ENCODE measurements at places on chromosomes 3 and 15. TPM values are rescaled to one million over a fixed set of nuclear protein-coding genes. Genes with fewer than 3 reads are reported as not detected.

CLDN1 gene
- 0.59 TPM for total RNA-seq

SLC27A2 gene
- 0.50 TPM for total RNA-seq

LSMEM2 gene
- total RNA-seq = not detected

GASK1A gene
- total RNA-seq = 1.2 TPM

KNL1 gene
- 15.5 TPM for total RNA-seq

DCBLD2 gene
- total RNA-seq = 114 TPM

ITIH1 gene
- total RNA-seq = not detected

PLXND1 gene
- 56.7 TPM for total RNA-seq

TIGIT gene
- not detected for total RNA-seq

ABTB1 gene
- total RNA-seq = 9.1 TPM

ALDH1L1 gene
- total RNA-seq = 0.15 TPM

ACKR2 gene
- under 0.01 TPM for total RNA-seq

IL16 gene
- total RNA-seq = 0.34 TPM

PLXNB1 gene
- total RNA-seq = 32.1 TPM

SEC61A1 gene
- total RNA-seq = 265 TPM

DLL4 gene
- total RNA-seq = under 0.01 TPM

SNX22 gene
- under 0.01 TPM for total RNA-seq

SAMD7 gene
- not detected for total RNA-seq

C3orf80 gene
- total RNA-seq = not detected

LRRC2 gene
- total RNA-seq = under 0.01 TPM

RBMS3 gene
- 13.6 TPM for total RNA-seq

C15orf62 gene
- not detected for total RNA-seq

RGMA gene
- total RNA-seq = 5.7 TPM

GOLGA6C gene
- not detected for total RNA-seq

ATP8B4 gene
- 0.34 TPM for total RNA-seq

SUCNR1 gene
- not detected for total RNA-seq

C3orf70 gene
- 0.50 TPM for total RNA-seq

POMGNT2 gene
- total RNA-seq = 17.8 TPM

PIERCE2 gene
- total RNA-seq = 2.4 TPM
